Activated CD4-positive, alpha-beta T cell treated with anti-CD3 and anti-CD28 coated beads, Interleukin-2, amount 50 U/mL, for 48 hours (primary cell): ENCODE measurements at places on chromosomes 12 and 14.

- DNase-seq = no peak
These were observed 82.4 kb downstream of the NINJ2 start for GRCh38 chr12:580813-581212.

DNA sequence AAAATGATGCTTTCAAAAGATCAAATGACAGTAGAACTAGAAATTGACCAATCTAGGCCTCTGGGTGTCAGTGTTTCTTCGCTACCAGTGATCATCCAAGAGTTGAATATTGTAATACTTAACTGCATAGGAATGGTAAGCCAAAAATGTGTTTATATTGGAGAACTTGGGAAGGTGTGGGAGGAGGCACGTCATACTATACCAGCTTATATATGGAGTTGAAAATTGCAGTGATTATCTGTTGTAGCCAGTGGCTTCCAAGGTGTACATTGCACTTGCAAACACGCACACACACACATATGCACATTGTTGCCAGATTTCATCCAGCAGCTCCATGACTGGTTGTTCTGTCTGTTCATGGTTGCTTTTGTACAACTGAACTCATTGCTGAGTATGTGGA is 36.1 kb downstream of the EID3 start:
- DNase-seq = no peak

DNA sequence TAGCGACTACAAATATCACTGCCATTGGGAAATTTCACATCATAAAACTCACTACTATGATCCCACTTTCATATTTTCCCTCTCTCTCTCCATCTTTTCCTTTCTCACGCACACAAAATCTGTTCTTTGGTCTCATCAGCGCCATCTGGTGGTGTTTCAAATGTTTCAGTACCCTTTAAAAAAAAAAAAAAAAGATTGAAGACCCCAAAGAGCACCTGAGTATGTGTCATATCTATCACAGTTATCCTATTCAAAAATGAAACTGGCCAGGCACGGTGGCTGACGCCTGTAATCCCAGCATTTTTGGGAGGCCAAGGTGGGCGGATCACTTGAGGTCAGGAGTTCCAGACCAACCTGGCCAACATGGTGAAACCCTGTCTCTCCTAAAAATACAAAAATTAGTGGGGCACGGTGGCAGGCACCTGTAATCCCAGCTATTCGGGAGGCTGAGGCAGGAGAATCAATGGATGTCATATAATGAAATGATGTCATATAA is 72.4 kb downstream of the TTC9 start:
- peak; percentile 36 for DNase-seq

DNA sequence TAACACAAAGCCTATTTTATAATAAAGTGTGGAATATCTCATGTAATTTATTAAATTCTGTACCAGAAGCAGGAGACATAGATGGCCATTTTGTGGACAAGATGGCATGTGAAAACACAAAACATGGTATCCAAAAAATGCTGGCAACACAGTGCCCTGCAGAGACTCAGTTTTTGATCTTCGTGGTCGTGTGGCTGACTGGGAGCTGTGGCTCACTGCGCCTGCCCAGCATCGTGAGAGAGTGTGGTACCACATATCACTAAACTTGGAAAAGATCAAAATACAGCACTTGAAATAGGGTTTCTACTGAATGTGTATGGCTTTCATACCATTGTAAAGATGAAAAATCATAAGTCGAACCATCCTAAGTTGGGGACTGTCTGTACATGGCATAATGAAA is 43.0 kb upstream of the MANSC4 start:
- DNase-seq = no peak

GRCh38 chr14:61598980-61599379 is 96.3 kb upstream of the HIF1A start:
- no peak for DNase-seq
